Activated naive CD8-positive, alpha-beta T cell treated with anti-CD3 and anti-CD28 coated beads, Interleukin-2, amount 10 ng/mL, durations not matched to agents 7 days and 5 days (primary cell): ENCODE measurements at places on chromosomes 11 and 22.

GRCh38 chr11:67384851-67385366 is 6.9 kb upstream of the RAD9A start:
- DNase-seq: no peak

GRCh38 chr11:113681282-113681681 is 24.8 kb downstream of the TMPRSS5 start:
- no peak for DNase-seq

GRCh38 chr11:37988031-37988430 is 1390.0 kb upstream of the RAG2 start:
- DNase-seq: no peak

GRCh38 chr11:76792505-76793264 is 9.5 kb downstream of the TSKU start:
- DNase-seq: no peak

DNA sequence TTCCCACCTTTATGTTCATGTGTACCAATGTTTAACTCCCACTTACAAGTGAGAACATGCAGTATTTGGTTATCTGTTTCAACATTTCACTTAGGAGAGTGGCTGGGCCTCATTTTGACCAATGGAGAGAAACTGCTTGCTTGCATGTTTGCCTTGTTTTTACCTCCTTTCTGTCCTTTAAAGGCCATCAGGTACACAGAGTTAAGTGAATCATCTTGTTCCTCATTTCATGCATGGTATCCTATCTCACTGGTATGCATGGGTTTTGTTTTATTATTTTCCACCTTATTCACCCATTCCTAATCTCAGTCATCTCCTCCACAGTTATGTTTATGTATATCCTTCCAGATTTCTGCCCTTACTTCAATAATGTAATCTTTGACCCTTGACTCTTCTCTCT is 101.0 kb downstream of the ELP4 start:
- DNase-seq: no peak

DNA sequence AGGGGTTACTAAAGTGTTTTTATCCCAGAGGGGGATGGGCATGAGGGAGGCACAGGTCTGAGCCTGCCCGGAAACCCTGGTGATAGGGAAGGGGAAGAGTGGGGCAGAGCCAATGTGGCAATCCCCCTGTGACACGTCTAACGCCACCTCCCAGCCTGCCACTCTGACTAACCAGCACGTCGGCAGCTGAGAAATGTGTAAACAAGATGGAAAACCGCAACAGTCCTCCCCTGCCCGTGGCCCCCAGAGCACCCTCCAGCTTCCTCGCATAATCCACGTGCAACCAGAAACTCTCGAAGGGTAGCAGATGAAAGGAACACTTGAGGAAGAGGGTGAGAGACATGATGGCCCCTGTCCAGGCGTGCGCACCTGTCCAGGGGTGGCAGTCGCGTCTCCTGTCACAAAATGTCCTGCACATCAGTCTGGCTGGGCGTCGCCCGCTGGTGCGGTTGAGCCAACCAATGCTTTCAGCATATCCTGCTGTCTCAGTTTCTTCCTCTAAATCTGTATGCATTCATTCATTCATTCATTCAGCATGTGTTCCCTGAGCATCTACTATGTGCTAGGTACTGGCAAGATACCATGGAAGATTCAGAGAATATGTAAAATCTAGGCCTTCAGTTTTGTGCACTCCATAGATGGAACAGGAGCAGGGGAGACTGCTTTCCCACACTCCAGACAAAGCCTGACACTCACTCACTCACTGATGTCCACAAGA is 4.5 kb downstream of the TMPRSS4 start:
- no peak for DNase-seq

- DNase-seq: no peak
These were observed 787 bp upstream of the RDX start for GRCh38 chr11:110297076-110297725.

- DNase-seq: no peak
These were observed 26.1 kb downstream of the CSTF3 start for GRCh38 chr11:33135216-33135615.

DNA sequence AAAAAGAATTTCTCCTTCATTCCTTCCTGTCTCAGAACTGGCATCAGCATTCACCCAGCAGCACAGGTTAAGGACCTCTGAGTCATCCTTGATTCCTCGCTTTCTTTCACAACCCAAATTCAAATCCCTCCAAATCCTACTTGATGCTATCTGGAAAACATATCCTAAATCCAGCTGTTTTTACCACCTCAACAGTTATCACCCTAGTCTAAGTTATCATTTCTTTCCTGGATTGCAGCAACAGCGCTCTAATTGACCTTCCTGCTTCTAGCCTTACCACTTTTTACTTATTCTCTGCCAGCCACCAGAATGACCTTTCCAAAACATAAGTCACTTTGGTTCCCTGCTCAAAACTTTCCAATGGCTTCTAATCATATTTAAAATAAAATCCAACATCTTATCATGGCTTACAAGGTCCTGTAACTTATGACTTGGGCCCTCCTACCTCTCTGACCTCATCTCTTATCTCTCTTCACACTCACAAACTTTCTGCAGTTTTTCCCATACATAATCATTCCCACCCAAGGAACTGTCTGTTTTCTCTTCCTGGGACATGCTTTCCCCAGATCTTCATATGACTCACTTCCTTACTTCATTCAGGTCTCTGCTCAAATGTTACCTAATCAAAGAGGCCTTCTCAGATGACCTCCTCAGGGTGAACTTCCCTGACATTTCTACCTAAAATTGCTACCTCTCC is 119.4 kb downstream of the TTC28 start:
- no peak for DNase-seq

- no peak for DNase-seq
These were observed 18.1 kb upstream of the INCENP start for GRCh38 chr11:62105667-62106191.

GRCh38 chr11:92284107-92284506 is 59.5 kb downstream of the FAT3 start:
- DNase-seq: no peak

- DNase-seq: no peak
These were observed 32.7 kb downstream of the GRAMD4 start for GRCh38 chr22:46652847-46653331.

GRCh38 chr11:46611526-46612304 is 5.3 kb downstream of the HARBI1 start:
- DNase-seq: no peak

GRCh38 chr11:3208272-3208671 is 10.3 kb downstream of the MRGPRG start:
- DNase-seq: no peak

DNA sequence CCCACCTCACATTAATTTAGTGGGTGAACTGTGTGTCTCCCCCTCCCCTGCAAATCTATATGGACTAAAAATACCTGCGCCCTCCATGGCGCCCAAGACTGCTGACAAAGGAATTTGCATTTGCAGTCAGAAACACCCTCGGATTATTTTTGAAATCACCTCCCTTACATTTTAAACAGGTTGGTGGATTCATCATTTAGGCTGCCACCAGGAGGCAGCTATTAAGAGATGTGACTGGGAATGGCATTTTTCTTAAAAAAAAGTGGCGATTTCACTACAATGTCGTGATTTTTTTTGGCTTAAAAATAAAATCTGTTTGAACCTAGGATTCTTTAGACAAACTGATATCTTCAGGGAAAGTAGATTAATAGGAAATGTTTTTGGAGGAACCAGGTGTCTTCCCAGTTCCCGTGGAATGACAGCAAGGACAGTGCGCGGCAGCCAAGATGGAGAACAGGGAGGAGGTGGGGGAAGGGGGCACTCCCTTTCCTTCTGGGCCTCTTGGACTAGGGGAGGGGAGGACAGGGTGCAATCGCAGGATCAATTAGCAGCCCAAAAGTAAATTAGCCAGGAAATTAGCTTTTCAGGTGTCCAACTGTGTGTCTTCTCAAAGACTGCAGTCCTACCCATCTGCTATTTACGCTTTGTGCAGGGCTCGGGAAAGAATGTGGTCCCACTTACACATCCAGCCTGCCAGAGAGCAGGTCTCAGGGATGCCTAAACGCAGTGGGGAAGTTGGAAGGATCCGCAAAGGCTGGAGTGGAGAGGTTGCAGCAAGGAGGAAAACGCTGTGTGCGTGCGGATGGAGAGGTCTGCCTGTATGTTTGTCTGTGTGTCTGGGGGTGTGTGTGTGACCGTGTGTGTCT is 496.4 kb downstream of the NTM start:
- DNase-seq: no peak

DNA sequence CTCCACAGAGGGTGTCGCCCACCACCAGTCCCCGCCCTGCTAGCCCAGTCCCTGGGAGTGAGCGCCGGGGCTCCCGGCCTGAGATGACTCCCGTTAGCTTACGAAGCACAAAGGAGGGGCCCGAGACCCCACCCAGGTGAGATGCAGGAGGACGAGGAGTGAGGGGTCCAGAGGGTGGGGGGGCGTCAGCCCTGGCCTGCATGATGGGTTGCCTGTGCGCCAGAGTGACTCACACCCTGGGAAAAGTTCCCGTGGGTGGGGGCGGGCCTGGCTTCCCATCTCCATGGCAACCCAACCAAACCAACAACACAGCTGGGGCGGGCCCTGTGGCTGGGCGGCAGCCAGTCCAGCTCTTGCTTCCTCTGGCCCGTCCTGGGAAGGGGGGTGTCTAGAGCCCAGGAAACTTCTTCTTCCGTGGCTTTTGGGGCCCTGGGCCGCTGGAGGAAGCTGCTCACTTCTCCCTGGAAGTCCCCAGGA is 4.5 kb downstream of the GAS2L1 start:
- peak; percentile 61 for DNase-seq

- DNase-seq: no peak
These were observed 9.6 kb upstream of the SC5D start for GRCh38 chr11:121282886-121283502.

- no peak for DNase-seq
These were observed 37.4 kb downstream of the C11orf71 start for GRCh38 chr11:114362958-114363357.

- DNase-seq: no peak
These were observed 96.7 kb downstream of the CADM1 start for GRCh38 chr11:115407496-115407895.

GRCh38 chr11:81655351-81655750 is 1078.3 kb downstream of the FAM181B start:
- no peak for DNase-seq

DNA sequence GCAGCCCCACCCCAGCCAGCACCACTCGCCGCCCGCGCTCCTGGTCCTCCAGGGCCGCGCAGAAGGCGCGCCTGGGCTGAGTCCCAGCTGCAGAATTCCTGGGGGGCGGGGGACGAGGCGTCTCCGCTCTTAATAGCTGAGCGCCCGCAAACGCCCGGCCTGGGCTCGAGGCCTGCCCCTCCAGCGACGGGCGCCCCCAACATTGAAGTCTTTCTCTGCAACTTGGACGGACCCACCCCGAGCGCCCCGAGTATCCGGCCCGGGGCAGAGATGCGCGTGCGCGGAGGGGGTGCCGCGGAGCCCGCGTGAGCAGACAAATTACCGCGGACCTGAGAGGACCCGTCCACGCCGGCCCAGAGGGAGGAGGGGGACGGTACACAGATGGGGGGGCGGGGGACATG is 6.7 kb upstream of the SYT7 start:
- DNase-seq: peak; percentile 41

DNA sequence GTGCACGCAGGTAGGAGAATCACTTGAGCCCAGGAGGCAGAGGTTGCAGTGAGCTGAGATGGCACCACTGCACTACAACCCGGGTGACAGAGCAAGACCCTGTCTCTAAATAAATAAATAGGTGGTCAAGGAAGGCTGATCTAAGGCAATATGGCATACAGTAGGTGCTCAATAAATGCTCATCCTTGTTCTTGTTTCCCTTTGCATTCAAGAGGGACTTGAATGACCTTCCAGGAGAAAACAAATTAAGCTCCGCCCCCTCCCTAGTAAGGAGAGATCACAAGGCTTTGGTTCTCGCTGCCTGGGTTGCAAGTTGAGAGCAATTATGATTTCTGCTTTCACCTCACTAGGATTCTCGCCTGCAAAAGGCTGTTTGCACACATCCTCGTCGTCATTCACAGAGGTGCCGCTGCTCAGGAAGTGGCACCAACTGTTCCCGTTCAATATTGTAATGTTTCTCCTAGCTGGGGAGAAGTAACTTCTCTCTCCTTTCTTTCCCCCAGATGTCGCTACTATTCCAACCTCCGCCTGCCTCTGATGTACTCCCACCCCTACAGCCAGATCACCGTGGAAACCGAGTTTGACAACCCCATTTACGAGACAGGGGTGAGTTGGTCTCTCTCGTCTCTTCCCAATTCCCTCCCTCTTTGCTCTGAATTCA is 51.8 kb upstream of the ASPHD2 start:
- DNase-seq: no peak

DNA sequence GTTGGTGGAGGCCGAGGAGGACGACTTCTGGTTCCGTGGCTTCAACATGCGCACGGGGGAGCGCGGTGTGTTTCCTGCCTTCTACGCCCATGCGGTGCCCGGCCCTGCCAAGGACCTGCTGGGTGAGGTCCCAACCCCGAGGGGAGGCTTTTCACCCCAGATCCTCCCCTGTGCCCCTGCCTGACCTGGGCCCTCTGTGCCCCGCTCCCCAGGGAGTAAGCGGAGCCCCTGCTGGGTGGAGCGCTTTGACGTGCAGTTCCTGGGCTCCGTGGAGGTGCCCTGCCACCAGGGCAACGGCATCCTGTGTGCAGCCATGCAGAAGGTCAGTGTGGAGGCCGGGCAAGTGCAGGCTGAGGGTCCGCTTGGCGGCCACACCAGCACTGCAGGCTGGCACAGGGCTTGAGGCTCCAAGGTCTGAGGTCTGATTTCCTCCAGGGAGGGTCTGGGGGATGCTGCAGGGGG is 5.1 kb downstream of the MAPK8IP2 start:
- no peak for DNase-seq

- DNase-seq: no peak
These were observed 14.6 kb downstream of the TANGO2 start for GRCh38 chr22:20035375-20036083.

- peak; percentile 77 for DNase-seq
These were observed 13.8 kb downstream of the GGT5 start for GRCh38 chr22:24230911-24231656.

- no peak for DNase-seq
These were observed 14.0 kb downstream of the ARVCF start for GRCh38 chr22:20002636-20003035.

DNA sequence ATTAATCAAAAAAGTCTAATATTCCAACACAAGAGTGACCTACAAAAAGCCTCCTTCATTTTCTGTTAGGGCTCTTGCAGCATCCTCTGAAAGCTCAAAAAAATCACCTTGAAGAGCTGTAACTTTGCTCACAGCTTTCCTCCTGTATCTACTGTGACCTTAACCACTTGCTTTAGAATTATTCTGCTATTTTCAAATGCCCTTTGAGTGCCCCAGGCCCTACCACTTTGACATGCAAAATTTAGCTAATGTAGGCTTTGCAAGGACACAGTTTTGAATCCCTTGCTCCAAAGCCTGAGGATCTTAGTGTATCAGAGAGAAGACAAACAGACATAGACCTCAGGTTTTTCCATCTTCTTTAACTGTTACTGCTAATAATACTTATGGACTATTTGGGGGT is 253.1 kb downstream of the LRRC4C start:
- no peak for DNase-seq

DNA sequence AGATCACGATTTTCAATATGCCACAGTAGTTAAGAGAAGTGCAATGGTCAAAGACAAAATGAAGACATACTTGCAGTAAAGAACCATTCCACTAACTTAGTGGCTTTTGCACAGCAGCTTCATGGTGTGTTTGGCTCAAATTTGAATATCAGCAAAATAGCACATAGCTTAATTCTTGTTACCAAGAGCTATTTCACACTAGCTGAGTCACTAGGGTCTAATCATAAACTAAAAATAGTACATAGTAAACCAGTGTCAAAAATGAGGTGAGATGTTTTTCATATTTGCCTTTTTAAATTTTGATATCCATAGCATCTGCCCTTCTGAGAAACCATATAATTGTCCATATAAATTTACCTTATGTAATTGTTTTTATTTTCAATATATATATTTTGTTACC is 325.0 kb upstream of the LUZP2 start:
- DNase-seq: no peak

GRCh38 chr11:16512198-16512898 is 156.0 kb upstream of the SOX6 start:
- DNase-seq: no peak
